ENCODE measurements at places on chromosomes 2 and 18.
A peak's percentile ranks its signal among the peaks of the same experiment; 100 is the strongest.

DNA sequence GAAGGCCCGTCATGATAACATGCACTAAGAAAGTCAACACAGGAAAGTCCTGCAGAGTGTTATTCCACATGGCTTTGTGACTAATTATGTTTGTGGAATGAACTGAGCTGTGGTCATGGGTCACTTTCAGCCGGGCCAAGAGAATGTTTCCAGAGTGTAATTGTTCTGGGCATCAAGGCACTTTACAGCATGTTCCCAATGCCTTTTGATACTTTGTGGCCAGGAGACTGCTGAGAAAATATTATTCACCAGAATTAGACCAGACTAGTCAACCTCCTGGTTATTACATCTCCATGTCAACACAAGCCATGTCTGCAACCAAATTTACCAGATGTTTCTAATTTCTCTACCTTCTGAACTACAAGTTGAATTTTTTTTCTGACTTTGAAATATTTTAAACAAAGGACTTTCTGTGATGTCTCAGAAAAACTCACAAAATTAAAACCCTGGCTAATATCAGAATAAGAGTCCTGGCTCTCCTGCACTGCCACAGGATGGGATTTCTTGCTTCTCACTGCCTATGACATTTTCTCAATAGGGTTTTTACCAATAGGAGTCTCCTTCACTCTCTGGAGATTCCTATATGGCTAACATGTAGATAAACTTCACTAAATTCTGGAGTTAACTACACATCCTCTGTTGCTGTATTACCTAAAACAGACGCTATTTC lies 90.6 kb upstream of the WDR75 start:
- DNase-seq, result peak; percentile 99

GRCh38 chr2:84741182-84741822 lies 139.6 kb downstream of the TRABD2A start:
- DNase-seq, result peak; percentile 23

- DNase-seq, result no peak
These were observed 79.1 kb downstream of the MOGAT1 start for GRCh38 chr2:222750533-222750932.

- DNase-seq, result peak; percentile 89
These were observed 262.5 kb downstream of the CDH20 start for GRCh38 chr18:61595615-61596251.

GRCh38 chr18:10081492-10081891 lies 167.7 kb downstream of the VAPA start:
- no peak for DNase-seq

DNA sequence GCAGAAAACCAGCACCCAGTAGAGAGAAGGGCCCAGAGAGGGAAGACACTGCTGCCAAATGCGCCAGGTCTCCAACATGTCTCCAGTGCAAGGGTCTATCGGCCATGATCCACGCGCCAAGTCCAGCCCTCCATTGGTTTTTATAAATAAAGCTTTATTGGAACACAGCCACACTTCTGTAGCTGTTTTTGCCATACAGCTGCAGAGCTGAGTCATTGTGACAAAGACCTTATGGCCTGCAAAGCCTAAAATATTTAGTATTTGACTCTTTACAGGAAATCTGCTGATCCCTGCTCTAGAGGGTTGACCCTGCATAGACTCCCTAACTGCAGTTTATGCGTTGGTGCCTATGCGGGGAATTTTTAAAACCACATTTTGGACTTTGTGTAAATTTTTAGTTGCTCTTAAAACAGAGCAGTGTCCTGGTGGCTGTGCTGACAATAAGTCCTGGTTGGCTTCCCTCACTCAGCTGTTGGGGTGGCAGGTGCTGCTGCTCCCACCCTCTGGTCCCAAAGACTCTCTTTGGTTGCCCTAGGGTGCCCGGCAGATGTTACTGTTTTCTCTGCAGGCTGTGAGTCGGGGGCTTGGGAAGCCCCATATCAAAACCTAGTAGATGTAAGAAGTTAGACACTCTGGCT lies 154.9 kb downstream of the CTIF start:
- DNase-seq, result peak; percentile 67

GRCh38 chr2:23505984-23506380 lies 121.0 kb downstream of the KLHL29 start:
- peak; percentile 59 for DNase-seq

DNA sequence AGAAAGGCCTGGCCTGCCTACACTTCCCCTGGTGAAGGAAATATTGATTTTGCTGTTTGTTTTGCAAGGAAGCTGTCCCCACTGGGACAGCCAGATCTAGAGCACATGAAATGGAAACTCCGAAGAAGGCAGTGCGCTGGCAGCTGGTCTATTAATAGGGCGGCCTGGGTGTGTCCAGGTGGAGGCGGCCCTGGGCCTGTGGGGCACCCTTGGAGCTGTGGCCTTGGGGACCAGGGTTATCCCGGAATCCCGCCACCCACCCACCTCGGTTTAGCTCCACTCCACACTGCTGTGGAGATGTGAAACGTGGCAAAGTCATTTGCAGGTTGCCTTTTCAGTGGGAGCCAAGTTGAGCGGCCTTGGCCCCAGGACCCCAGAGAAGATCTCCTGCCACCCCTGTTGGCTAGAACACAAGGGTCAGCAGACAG lies 204.3 kb downstream of the KLHL29 start:
- DNase-seq, result no peak

GRCh38 chr2:128323555-128323931 lies 4.9 kb upstream of the HS6ST1 start:
- DNase-seq, result no peak

- no peak for DNase-seq
These were observed 317.4 kb upstream of the HNRNPA3 start for GRCh38 chr2:176895158-176895557.

DNA sequence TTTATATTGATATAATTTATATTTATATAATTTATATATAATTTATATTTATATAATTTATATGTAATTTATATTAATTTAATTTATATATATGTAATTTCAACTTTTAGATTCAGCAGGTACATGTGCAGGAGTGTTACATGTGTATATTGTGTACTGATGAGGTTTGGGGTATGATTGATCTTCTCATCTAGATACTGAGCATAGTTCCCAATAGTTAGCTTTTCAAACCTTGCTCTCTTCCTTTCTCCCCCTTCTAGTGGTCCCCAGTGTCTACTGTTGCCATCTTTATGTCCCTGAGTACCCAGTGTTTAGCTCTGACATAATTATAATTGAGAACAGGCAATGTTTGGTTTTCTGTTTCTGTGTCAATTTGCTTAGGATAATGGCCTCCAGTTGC lies 1335.3 kb upstream of the CDH2 start:
- DNase-seq, result no peak

DNA sequence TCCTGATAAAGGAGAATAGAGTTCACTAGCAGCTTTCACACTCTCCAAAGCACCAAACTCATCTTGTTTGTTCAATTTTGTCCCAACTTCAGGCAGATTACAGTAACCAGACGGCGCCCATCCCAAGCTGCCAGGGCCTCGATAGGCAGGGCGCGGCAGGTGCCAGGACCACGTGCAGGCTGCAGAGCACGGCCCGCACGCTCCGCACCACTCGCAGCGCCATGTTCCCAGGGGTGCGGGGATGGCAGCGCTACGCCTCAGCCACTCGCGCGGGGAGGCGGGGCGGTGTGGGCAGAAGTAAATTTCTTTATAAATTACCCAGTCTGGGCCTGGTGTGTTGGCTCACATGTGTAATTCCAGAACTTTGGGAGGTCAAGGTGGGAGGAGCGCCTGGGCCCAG lies 30.3 kb upstream of the INO80D start:
- DNase-seq, result no peak

DNA sequence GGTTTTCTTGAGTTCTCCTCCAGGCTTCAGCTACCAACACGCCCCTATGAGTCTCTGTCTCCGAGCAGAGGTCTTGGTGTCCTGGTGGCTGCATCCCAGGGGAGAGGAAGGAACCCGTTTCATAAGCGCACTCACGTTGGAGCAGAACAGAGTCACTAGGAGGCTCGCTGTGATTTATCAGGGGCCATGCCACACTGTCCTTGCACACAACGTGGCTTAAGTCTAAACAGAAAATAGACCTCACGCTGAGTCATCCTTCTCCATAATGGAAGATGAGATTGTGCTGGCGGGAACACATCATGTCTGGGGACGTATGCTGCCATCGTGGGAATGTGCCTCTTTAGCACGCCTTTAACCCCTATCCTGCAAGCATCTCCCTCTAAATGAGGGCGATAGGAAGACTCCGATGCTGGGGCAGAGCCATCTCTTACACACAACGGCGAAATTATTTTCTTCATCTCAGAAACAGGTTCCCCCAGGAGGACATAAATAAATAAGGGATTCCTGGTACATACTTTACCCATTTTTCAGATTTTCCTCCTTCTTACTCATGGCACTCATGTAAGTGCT lies 211.4 kb downstream of the KLHL29 start:
- DNase-seq, result peak; percentile 4

DNA sequence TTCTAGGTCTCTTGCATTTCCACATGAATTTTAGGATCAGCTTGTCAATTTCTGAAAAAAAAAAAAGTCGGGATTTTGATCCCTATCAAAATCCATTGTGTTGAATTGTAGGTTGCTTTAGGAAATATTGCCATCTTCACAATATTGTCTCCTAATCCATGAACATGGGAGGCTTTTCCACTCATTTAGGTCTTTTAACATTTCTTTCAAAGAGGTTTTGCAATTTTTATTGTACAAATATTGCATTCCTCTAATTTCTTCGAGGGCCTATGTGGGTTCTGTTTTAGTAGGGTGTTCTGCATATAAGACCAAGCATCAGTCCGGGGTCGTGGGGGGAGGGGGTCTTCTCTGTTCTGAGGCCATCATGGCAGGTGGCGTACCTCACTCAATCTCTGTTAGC lies 725 bp upstream of the LAMA3 start:
- no peak for DNase-seq

- DNase-seq, result no peak
These were observed 84.4 kb downstream of the SESTD1 start for GRCh38 chr2:179180242-179180641.

DNA sequence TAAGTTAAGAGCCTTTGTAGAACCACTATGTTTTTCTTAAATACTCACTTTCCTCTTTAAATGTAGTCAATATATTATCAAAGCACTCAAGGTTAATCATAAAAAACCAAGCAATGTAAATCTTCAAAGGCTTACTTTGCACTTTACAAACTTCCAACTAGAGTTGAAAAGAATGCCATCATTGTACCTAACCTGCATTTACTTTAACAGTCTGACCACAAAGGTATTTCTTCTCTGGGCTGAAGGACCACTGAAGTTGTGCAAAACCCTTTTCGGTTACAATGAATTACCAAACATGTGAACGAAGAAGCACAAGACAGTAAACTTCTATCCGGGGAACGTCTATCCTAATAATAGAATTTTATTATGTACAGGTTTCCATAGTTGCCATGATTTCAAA lies 3.0 kb downstream of the HNRNPLL start:
- DNase-seq, result no peak

DNA sequence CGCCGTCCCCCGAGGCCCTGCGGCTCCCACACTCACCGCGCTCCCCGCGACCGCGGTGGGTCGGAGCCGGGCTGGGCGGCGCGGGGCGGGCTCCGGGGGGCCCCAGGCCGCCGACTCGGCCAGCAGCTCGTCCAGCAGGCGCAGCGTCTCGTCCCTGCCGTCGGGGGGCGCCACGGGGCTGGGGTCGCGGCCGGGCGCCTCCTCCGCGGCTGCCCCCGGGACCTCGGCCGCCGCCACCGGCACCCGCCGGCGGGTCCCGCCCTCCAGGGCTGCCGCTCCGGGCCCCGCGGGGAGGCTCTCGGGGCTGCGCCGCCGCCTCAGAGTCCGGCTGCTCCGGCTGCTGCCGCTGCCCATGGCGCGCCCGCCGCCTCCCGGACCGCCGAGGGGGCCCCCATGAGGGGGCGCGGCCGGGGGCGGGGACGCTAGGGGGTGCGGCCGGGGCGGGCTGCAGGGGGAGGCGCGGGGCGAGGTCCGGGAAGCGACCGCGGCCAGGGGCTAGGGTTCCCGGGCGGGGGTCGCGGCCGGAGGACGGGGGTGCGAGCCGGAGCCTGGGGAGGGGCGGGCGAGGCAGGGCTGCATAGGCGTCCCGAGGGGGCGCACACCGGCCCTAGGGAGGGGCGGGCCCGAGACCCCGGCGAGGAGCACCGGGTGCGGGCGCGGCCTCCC lies at the start of gene CYS1:
CYS1 (minus strand) TSS at position 542 of the 666 bp plus-strand sequence; CDS start at position 354, 188 bp downstream.
- no peak for DNase-seq

DNA sequence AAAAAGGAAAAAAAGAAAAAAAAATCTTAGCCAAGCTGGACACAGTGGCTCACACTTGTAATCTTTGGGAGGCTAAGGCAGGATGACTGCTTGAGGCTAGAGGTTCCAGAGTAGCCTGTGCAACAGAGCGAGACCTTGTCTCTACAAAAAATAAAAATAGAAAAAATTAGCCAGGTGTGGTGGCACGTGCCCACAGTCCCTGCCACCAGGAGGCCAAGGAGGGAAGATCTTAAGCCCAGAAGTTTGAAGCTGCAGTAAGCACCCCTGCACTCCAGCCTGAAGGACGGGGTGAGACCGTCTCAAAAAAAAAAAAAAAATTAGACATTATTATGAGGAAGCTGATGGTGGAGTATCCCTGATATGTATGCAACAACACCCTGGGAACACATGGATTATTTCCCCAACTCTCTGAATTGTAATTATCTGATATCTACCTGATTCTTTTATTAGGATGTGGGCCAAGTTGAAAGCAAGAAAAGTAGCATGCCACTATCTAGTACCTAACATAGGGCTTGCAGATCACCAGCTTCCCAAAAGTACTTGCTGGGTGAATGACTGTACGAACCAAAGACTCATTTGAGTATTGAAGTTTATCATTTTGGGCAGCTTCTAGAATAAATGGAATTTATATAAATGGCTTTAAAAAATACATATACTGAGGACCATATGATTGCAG lies 140.9 kb downstream of the TCF4 start:
- no peak for DNase-seq

GRCh38 chr18:8890957-8891464 lies 185.7 kb downstream of the MTCL1 start:
- peak; percentile 94 for DNase-seq

DNA sequence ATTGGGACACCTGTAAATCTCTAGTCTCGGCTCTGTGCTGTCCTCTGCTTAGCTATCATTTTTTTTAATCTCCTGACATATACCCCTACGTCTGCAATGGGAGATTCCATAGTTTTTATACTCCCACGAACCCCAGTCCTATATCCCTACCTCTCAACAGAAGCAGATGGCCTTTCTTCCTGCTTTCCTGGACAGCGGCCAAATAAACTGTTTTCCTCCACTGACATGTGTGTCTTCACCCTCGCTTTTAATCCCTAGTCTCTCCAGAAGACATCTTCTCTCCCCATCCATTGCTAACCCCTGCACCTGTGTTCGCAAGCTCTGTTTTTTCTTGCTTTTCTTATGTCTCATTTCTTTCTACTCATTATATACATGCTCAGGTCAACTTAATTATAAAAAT lies 395.4 kb downstream of the EPHA4 start:
- no peak for DNase-seq

DNA sequence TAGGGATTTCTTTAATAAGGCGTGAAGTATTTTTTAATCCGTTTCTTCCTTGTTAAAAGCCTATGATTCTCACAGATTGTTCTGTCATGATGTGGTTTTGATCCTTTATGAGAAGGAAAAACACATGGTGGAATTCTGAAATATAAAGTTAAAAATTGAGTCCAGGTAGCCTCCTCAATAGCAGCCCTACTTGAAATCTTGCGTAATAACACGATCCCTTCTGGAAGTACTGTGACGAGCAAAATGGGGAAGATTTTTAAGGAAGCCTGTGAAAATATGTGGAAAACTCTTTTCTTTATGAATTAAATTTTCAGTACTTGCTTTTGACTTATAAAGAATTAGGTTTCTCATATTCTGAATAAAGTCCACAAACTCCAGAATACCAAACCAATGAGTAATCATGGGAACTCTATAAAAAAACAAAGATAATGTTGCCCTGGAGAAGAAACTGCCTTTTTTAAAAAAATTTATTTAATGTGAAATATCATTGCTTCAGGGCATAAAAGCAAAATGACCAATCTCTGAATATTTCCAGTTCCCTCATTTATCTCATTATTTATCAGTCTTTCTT lies 476.4 kb upstream of the ZEB2 start:
- peak; percentile 54 for DNase-seq

All from fibroblast of mammary gland (primary cell).